Frontal cortex (tissue), 4 donors: ENCODE measurements at places on chromosomes 7 and 10. TPM values are rescaled to one million over a fixed set of nuclear protein-coding genes. Genes with fewer than 3 reads are reported as not detected.

Gene UNCX
- not detected for total RNA-seq

DNA sequence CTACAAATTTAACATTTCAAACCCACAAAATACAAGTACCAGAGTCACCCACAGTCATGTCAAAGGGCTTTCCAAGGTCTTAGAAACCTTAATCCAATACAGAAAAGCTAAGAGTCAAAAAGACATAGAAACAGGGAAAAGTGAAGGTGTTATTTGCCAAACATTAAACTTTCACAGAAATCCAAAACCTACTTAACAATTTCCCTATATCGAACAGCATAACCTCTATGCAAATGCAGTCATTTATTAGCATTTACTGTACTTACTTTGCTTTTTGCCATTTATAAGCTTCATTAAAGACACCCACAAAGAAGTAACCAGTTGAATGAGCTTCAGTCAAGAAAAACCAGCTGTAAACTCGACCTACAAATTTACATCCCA lies 1.6 kb downstream of the PANK1 start:
- no peak for DNase-seq

DNA sequence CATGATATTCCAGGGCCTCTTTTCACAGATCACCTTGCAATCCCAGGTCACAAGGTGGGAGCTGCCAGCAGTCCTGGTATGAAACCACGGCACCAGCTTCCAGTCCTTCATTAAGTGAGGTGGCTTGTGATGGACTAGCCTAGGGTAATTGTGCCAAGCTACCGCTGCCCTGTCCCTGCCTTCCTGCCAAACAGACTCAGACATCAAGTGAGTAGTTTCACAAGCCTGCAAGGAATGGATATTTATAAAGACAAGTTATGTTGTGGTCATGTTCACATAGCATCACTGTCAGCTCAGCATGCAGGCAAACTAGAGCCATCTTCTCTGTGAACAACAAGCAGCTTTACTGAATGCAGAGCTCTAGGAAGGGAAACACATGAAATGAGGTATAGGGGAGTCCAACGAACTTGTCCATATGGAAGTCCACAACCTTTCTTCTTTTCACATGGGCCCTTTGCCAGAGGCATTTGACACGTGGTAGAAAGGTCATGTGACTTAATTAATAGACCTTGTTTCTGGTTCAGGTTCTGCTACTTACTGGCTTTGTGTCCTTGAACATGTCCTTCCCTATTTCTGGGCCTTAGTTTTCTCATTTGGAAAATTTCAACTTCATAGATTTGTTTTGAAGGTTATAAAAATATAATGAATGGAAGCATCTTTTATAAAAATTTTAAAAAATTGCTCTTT lies 1061.2 kb downstream of the KCNMA1 start:
- DNase-seq, result no peak

GRCh38 chr10:71719464-71720201 lies at the start of gene C10orf105:
TSS of gene C10orf105 (minus strand) at chr10:71719778. CDS start at chr10:71716337, 3,441 bp downstream.
- no peak for DNase-seq

GRCh38 chr7:129626896-129627295 lies 15.4 kb downstream of the NRF1 start:
- no peak for DNase-seq

DNA sequence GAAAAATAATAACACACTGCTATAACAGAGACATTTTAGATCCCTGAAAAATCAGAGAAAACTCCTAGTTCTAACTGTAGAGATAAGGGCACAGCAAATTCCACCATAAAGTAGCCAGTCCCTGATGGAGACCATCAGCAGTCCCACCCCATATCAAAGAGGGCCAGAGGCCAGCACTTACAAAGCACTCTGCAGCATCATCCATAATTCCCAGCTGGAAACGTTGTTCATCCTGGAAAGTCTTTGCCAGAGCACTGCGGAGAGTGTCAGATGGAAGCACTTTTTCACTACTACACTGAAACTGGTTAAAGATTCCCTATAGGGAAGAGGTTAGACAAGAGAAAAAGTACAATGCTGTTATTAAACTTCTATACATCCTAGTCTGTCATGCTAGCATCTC lies 45.8 kb downstream of the USP54 start:
- no peak for DNase-seq

GRCh38 chr10:111278266-111278665 lies 201.4 kb downstream of the ADRA2A start:
- DNase-seq, result no peak

- no peak for DNase-seq
These were observed 28.8 kb downstream of the ZSCAN25 start for GRCh38 chr7:99645590-99645989.

- no peak for DNase-seq
These were observed 71.5 kb downstream of the EVX1 start for GRCh38 chr7:27314111-27314510.

- peak; percentile 5 for DNase-seq
These were observed 309.8 kb downstream of the ADK start for GRCh38 chr10:74460812-74461211.

- no peak for DNase-seq
These were observed 105.4 kb upstream of the ADO start for GRCh38 chr10:62699148-62699547.
